Uterus (tissue), 4 donors: ENCODE measurements at places on chromosomes 7 and 10. TPM values are rescaled to one million over a fixed set of nuclear protein-coding genes. Genes with fewer than 3 reads are reported as not detected.

- no peaks in the 10 kb centered on the region for H3K4me1 ChIP-seq
- no peaks in the 10 kb centered on the region for H3K36me3 ChIP-seq
- no peak overlapping the region for H3K27ac ChIP-seq
- H3K4me3 ChIP-seq: no peak overlapping the region
- DNase-seq: no peak
Observed at GRCh38 chr10:6578251-6578771, 1.8 kb downstream of the PRKCQ start.

DNA sequence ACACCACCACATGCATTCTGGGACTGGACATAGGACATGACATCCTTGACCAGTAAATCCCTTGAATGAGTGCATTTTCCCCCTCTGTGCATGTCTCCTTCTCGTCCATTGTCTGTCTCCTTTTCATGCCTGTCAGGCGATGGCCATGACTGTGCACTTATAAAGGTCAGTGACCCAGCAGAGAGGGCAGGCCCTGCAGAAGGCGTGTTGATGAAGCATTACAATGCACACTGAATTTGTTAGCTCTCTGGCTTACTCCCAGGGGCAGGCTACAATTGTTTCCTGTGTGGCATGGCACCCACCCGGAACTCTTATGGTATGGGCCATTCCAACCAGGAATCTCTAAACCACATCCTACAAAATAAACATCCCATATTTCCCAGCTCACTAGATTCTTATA lies 71.1 kb downstream of the SAMD9 start:
- H3K27ac ChIP-seq: no peak overlapping the region
- no peaks in the 10 kb centered on the region for H3K27me3 ChIP-seq
- no peaks in the 10 kb centered on the region for H3K36me3 ChIP-seq
- DNase-seq: no peak
- H3K4me1 ChIP-seq: no peaks in the 10 kb centered on the region

DNA sequence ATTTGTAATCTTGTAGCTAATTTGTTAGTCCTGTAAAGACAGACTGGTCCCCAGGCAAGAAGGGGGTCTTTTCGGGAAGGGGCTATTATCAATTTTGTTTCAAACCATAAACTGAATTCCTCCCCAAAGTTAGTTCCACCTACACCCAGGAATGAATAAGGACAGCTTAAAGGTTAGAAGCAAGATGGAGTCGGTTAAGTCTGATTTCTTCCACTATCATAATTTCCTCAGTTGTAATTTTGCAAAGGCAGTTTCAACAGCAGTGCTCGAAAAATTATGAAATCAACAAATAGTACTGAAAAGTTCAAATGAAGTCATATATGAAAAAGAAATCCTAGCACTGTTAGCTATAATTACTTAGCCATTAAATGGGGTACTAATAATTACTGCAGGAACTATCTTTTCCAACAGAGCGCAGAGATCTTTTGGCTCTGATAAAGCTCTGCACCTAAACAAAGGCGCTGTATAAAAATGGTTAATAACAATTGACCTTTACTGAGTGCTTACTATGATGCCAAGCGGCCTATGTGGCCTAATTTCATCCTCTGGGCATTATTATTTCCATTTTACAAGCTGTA lies 756 bp upstream of the SEC24C start:
- peaks cover 3% of the 10 kb centered on the region for H3K4me1 ChIP-seq
- H3K36me3 ChIP-seq: no peaks in the 10 kb centered on the region
- H3K27me3 ChIP-seq: no peaks in the 10 kb centered on the region
- H3K4me3 ChIP-seq: peak overlapping the region; percentile 88

DNA sequence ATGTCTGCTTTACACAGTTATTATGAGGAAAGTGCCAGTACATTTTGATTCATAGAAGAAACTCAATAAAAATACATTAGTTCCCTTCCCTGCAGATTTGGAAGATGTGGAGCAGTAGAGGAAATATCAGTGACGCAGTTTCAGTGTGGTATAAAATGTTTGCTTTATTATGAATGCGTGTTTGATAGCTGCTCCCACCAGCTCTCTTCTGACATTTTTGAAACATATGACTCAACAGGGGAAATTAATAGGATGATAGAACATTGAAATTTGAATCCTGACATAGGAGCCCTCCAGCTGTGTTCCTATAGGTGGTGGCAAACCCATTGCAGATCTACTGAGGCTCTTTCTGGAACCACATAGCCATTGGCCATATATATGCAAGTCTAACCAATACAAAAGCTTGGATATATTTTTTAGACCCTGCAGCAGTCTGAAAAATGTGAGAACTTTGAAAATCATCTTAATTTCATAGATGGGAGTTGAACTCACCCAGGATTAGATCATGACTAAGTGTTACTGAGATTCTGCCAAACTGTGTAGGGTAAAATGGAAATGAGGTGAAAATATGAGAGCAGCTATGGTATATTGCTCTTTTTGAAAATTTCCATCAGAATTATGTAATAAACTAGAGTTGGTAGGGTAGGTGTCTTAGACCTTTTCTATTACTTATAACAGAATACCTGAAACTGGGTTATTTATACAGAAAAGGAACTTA lies 47.8 kb downstream of the BZW2 start:
- H3K36me3 ChIP-seq: no peaks in the 10 kb centered on the region
- H3K27ac ChIP-seq: no peak overlapping the region
- H3K27me3 ChIP-seq: no peaks in the 10 kb centered on the region
- no peak overlapping the region for H3K4me3 ChIP-seq
- no peak for DNase-seq

DNA sequence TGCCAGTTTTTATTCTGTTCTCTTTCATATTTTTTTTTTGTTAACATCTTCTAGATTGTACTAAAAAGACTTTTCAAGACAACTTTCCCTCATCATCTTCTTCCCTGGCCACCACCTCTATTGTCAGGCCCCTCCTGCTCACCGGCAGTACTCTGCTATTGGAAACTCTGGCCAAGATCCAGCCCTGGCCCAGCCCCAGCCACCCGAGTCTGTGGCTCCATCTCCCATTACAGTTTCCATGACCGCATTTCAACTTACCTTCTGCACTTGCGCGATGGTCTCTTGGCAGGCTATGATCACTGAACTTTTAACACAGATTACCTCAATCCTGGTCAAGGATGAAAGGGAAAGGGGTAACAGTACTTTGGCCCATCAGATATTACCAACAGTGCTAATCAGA lies 137.7 kb upstream of the POM121L12 start:
- no peak overlapping the region for H3K4me3 ChIP-seq
- no peak for DNase-seq
- no peaks in the 10 kb centered on the region for H3K36me3 ChIP-seq
- H3K27ac ChIP-seq: no peak overlapping the region
- H3K4me1 ChIP-seq: no peaks in the 10 kb centered on the region

DNA sequence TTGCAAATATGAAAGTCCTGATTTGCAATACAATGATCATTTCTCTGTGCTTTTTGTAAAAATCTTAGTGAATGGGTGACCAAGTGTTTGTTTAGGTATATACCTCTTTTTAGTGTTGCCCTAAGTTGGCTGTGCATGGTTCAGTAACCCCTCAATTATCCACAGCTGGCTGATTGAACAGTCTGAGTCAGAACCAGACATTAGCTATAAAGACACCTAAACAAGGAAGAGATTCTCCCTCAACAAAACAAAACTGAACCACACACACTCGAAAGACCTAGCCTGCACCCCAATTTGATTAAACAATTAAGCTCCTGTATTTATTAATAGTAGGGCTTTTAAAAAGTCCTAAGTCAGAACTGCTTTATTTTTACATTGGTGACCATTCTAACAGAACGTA lies 2.8 kb downstream of the RSBN1L start:
- H3K4me3 ChIP-seq: no peak overlapping the region
- H3K4me1 ChIP-seq: no peaks in the 10 kb centered on the region
- H3K36me3 ChIP-seq: no peaks in the 10 kb centered on the region
- H3K27me3 ChIP-seq: no peaks in the 10 kb centered on the region
- DNase-seq: no peak

GRCh38 chr7:98204670-98205069 lies 6.6 kb upstream of the BHLHA15 start:
- no peaks in the 10 kb centered on the region for H3K36me3 ChIP-seq
- no peaks in the 10 kb centered on the region for H3K4me1 ChIP-seq
- H3K4me3 ChIP-seq: no peak overlapping the region
- H3K27ac ChIP-seq: no peak overlapping the region

DNA sequence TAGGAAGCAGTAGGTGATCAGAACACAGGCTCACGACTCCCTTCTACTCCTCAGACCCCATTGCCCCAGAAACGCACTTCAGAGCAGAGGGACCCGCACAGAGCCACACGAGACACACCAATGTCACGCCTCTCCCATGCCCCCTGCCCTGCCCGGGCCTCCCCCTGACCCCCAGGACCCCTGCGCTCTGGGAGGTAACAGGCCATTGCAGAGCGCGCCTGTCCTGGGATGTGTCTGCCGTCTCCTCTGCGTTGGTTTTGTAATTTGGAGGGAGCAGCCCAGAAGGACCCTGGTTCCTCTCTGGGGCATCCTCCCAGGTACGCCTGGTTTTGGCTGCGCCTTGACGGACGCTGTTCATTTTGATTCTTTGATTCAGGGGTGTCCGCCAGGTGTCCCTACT lies 85.4 kb downstream of the UNCX start:
- no peak for DNase-seq
- H3K4me3 ChIP-seq: no peak overlapping the region
- H3K27ac ChIP-seq: no peak overlapping the region
- H3K4me1 ChIP-seq: no peaks in the 10 kb centered on the region

GRCh38 chr10:8389630-8390029 lies 335.1 kb downstream of the GATA3 start:
- no peaks in the 10 kb centered on the region for H3K27me3 ChIP-seq
- no peak overlapping the region for H3K4me3 ChIP-seq
- H3K4me1 ChIP-seq: no peaks in the 10 kb centered on the region
- no peak for DNase-seq

DNA sequence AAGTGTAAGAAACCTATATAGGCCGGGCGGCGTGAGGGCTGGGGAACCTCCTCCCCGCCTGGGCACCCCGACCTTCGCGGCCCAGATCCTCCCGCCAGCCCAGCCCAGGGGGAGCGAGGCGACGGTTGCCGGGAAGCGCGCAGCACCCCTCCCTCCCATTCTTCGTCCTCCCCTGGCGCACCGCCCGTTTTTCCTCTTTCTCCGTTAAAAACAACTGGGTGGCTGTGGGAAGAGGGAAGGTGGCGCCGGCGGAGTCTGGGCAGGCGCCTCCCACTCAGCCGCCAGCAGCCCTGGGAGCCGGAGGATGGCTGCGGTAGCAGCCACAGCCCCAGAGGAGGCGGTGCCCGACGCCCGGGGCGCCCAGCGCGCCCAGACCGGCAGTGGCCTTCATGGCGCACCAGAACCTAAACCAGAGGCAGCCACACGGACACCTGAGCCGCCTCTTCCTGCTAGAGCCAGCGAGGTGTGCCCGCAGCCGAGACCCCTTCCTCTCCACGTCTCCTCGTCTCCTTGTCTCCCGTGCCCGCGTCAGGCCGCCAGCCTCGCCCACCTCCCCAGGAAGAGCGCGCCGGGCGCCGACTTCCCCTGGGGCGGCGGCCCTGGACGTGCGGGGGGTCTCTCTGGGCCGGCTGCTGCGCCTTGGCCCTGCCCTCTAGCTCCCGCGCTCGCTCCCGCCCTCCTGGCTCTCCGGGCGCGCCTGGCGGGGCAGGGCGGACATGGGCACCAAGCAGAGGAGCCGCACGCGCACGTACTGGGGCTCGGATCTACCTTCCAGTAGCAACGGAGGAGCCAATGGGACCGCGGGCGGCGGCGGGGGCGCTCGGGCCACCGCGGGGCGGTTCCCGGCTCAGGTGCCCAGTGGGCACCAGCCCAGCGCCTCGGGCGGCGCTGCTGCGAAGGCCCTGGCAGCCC lies 32.8 kb upstream of the SFTPD start:
- H3K27me3 ChIP-seq: no peaks in the 10 kb centered on the region
- peak overlapping the region; percentile 68 for H3K27ac ChIP-seq
- peak overlapping the region; percentile 47 for H3K4me3 ChIP-seq
- peaks cover 4% of the 10 kb centered on the region for H3K4me1 ChIP-seq
- peak; percentile 38 for DNase-seq

The TRIL gene
- 12.8 TPM for total RNA-seq

The UCMA gene
- total RNA-seq: not detected

The PLAU gene
- total RNA-seq: 12.0 TPM

The SLC26A3 gene
- 0.77 TPM for total RNA-seq

The AGR2 gene
- not detected for total RNA-seq

The SHOC2 gene
- 114 TPM for total RNA-seq

The AKR1C2 gene
- total RNA-seq: 1.0 TPM
